ENCODE measurements at places on chromosomes 3 and 15. TPM values are rescaled to one million over a fixed set of nuclear protein-coding genes. Genes with fewer than 3 reads are reported as not detected.
A peak's percentile ranks its signal among the peaks of the same experiment; 100 is the strongest.

GRCh38 chr3:9398700-9399336 is 1.4 kb downstream of the SETD5 start:
- no peak for DNase-seq

- DNase-seq = no peak
Measured at GRCh38 chr15:38307861-38308641, 55.4 kb downstream of the SPRED1 start.

GRCh38 chr3:33883538-33883950 is 85.1 kb downstream of the PDCD6IP start:
- peak; percentile 44 for DNase-seq

GRCh38 chr3:156750874-156751245 is 75.3 kb upstream of the LEKR1 start:
- no peak for DNase-seq

DNA sequence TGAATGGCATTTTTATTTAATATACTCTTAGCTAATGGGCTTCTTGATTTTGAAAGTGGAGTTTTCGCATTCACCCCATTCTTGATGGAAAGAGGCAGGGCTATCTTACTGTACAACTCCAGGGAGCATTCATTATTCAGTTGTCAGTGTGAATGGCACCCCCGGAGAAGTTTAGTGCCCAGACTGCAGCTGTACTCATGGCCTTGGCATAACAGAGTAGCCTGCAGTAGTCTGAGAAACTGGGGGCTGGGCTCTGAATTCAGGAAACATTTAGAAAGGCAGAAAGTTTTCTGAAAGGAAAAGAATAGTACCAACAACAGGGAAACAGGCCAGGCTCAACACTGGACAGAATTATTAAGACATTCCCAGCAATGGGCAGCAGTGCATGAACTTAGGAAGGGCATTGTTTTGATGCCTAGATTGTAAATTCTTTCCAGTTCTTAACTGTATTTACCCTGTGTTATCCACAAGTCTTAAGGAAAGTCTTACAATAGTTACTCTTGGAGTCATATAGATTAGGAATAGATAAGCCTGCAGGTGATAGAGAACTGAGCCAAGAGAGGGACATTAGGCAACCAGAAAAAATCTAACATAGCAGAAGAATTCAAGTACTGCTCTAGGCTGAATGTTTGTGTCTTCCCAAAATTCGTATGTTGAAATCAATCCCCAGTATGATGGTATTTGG is 44.4 kb downstream of the TIPARP start:
- DNase-seq = no peak

DNA sequence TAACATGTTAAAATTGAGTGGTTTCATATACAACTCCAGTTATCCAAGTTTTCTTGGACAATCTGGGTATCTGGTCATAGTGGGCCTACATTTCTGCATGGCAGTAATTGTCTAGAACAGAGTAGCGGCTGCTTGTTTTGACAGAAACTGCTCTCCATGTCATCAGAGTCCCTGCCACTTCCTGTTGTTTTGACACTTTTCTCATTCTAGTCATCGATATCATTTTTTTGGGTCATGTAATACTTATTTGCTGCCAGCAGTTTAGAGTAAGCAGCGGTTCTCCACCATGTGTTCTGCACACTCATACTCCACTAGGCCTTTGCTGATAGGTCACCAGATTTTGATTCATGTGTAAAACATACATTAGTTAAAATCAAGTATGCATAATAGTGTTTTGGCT is 81.5 kb downstream of the SLC25A26 start:
- DNase-seq = no peak

GRCh38 chr3:153257673-153258351 is 95.8 kb downstream of the RAP2B start:
- DNase-seq = no peak

- DNase-seq = no peak
Measured at GRCh38 chr3:39550354-39551051, 83.0 kb downstream of the MOBP start.

DNA sequence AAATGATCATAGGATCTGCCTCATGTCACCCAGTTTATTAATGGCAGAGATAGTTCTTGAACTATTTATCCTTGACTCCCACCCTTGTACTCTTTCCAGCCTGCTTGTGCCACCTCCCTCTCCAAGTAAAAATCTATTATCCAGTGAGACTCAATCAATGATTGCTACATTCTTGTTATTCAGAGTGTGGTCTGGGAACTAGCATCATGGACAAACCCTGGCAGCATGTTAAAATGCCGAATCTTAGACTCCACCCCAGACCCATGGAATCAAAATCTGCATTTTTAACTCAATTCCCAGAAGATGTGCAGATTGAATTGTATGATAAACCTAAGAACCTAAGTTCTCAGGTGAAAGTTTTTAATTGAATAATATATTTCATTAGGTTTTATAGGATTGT is 34.7 kb upstream of the PYDC2 start:
- no peak for DNase-seq

GRCh38 chr3:134753999-134754742 is 40.9 kb upstream of the EPHB1 start:
- no peak for DNase-seq

- no peak for DNase-seq
Measured at GRCh38 chr15:78449220-78449999, 11.4 kb downstream of the IREB2 start.

DNA sequence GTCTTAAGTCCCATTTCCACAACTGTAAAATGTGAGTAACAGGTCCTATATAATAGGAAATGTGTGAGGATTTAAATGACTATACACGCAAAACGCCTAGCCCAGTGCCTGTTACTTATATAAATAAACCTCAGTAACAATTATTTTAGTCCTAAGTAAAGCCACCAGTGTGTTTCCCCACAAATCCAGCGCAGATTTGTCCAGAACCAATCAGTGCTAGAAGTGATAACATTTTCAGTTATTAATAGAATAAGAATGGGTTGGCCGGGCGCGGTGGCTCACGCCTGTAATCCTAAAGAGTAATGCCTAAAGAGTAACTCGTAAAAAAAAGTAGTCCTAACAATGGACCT is 561 bp downstream of the RPAP1 start:
- no peak for DNase-seq

DNA sequence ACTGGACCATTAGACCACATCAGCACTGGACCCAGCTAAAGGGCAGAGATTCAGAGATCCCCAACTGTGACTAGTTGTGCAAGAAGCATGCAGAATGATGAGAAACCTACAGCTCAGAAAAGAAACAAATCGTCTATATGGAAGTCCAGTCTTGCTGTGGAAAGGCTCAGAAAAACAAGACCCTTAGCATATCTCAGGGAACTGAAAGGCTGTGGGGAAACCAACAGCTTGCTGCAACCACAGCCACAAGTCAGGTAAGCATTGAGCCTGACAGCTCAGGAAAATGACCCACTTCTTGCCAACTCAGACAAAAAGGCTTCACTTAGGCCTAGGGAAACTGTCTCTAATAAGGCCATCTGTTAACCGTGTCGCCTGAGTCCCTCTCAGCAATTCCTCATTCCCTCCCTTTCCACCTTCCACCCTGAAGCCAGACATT is 145.6 kb downstream of the LSAMP start:
- DNase-seq = no peak

DNA sequence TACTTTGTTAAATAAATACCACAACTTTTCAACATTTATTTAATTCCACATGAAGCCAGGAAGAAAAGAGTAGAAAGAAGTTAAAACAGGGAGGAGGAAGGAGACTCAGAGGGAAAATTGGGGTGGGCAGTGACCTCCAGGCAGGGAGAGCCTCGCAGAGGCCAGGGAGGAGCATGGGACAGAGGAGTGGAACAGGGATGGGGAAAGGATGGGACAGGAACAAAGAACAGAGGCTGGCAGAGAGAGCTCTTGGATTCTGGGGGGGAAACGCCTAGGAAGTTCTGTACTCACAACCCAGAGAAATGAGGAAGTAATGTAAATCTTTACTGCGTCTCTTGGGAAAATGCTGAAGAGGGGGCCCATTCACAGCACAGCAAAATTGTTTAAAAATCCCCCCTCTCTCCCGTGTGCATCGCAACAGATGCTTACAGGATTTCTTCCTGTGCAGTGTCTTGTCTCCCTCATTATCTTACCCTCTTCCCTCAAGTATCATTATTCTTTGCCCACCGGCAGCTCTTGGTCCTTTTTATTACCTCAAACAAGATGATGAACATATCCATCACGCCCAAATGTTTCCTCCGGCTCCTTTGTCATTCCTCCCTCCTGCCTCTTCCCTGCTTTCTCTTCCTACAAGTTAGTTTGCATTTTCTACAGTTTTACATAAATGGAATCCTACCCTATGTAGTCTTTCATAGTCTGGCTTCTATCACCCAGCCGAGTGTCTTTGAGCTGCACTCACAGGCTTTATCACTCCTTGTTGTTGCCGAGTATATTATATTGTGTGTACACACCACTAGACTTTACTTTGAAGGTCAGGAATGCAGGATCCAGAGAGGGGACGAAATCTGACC is 65.5 kb downstream of the ARHGAP31 start:
- no peak for DNase-seq

GRCh38 chr3:78645628-78646310 is 1122.0 kb downstream of the ROBO1 start:
- DNase-seq = peak; percentile 81

DNA sequence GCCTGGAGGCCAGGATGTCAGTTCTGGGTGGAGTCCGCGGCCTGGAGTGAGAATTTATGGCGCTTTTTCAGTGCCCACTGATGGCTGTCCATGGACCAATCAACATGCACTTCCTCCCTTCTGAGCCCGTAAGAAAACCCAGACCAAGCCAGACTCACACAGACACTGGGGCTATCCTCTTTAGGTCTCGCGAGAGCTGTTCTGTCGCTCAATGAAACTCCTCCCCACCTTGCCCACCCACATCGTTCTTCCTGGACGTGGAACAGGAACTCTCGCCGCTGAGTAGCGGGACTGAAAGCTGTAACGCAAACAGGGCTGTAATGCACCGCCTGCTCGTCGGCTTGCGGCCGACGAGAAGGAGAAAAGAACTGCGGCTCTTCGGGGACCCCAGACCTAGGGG is 833.0 kb upstream of the CADM2 start:
- DNase-seq = no peak

- DNase-seq = no peak
Measured at GRCh38 chr3:25962255-25962654, 172.4 kb downstream of the OXSM start.

- DNase-seq = no peak
Measured at GRCh38 chr3:23676093-23676492, 129.7 kb upstream of the UBE2E1 start.

DNA sequence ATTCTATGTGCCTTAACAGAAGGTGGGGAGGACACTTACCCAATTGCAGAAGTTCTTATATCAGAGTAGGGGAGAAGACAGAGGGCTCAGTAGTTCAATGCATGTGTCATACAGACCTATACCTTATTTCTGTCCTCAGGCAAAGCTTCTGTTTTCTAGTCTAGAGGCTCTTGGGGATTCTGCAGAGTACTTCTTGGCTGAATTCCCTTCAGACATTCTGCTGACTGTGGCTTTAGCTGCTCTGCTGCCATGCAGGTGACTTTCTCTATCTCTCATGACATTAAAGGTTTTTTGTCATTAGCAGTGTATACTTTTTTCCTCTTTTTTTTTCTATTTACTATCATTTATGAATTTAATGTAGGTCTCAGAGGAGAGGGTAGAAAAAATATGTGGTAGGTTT is 172.8 kb upstream of the PLSCR5 start:
- DNase-seq = no peak

DNA sequence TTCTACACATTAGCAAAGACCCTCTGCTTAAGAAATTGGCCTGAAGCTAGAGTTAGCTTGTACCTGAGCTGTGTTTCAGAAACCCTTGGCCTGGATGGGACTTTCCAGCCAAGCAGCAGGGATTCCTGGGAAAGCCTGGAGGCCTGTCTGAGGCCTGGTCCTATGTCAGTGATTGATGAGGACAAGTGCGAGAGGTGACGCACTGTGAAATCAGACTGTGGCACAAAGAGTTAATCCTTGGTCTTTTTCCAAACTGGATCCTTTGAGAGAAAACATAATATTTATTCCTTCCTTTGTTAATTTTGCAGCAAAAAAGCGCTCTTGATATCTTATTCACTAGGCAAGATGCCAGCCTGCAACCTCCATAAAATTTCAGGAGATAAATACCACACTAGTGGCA is 225.0 kb upstream of the ATP11B start:
- peak; percentile 15 for DNase-seq

DNA sequence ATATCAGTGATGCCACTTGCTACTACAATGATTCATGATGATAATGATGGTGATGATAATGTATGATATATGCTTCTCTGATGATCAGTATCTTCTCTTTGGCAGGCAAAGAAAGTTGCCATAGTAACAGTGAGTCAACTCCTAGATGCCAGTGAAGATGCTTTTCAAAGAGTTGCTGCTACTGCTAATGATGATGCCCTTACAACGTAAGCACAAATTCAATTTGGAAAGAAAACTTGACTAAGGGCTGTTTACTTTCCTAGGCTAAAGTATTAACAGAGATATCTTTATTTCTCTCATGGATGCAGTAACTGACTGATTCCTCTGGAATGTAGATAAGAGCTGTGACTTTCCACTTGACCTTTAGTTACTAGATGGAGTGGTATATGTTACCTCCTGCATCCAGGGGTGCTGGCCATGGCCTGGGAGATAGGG is 27.8 kb downstream of the ADGRG7 start:
- no peak for DNase-seq

- DNase-seq = peak; percentile 77
Measured at GRCh38 chr3:65732051-65732935, 306.4 kb downstream of the MAGI1 start.

DNA sequence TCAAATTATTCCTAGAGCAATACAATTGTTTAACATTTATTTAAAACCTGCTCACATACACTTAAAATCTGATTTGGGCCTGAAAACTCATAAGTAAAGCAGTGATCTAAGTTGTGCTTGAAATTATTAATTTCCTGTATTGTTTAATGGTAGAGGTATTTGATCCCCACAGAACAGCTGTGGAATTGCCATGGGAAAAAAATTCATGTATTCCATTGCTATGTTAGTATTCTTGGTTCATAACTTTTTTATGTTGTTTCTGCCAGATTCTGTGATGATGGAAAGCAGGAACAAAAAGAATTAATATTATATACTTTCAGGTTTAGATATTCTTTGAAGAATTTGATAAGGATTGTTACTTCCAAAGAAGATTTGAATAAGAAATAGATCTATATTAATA is 831.5 kb upstream of the NR2F2 start:
- DNase-seq = no peak

SNTN gene
- 0.03 TPM for polyA plus RNA-seq

PRRT3 gene
- 5.8 TPM for polyA plus RNA-seq

HHATL gene
- polyA plus RNA-seq = 0.48 TPM

GHRL gene
- 3.8 TPM for polyA plus RNA-seq

HAUS2 gene
- polyA plus RNA-seq = 23.5 TPM

GOLGA8R gene
- polyA plus RNA-seq = 11.7 TPM

PLD1 gene
- 11.0 TPM for polyA plus RNA-seq

CSPG4 gene
- polyA plus RNA-seq = 6.4 TPM

HLTF gene
- 50.4 TPM for polyA plus RNA-seq

Data from renal pelvis (tissue), 12 donors.